Kasumi-1 (cell line): ENCODE measurements at places on chromosomes 12 and 14.

DNA sequence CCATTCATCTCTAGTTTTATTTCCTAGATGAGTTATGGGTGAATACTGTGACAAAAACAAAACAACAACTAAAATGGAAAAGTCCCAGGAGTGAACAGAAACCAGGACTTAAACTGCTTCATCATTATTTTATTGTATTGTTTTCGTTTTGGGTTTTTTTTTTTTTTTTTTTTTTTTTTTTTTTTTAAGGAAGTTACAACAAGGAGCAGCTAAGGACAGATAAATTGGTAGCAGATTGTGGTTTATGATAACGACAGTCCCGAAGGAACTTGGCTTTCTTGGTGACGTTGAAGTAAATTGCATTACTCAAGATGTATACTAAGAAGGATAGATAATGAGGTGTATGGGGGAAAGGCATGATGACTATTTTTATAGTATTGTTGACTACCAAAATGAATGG is 866.3 kb downstream of the NRXN3 start:
- DNase-seq = peak; percentile 67

GRCh38 chr12:58174316-58174715 is 232.9 kb downstream of the ATP23 start:
- no peak for DNase-seq

GRCh38 chr12:108939594-108939993 is 59.7 kb downstream of the DAO start:
- DNase-seq = peak; percentile 40

GRCh38 chr12:1322821-1323220 is 271.6 kb downstream of the FBXL14 start:
- no peak for DNase-seq

DNA sequence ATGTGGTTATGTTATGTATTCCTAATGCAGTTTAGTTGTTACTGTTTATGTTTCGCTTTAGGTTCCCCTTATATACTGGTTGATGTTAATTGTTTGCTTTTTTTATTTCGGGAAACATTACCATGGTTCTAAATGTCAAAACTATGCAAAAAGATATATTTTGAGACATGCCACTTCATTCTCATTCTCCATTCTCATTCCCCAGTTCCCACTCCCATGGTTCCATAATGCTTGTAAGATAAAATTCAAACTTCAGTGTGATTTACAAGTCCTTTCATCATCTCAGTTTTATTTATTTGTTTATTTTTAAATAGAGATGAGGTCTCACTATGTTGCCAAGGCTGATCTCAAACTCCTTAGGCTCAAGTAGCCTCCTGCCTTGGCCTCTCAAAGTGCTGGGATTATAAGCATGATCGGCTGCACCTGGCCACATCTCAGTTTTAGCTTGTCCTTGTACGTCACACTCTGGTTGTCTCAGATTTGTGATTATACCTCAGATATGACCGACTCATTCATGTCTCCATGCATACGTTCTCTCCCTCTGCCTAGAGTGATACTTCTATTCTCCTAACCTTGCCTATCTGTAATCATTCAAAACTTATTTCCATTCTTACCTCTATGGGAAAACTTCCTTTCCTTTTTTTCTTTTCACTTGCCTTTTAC is 407.8 kb upstream of the RGS6 start:
- DNase-seq = no peak

DNA sequence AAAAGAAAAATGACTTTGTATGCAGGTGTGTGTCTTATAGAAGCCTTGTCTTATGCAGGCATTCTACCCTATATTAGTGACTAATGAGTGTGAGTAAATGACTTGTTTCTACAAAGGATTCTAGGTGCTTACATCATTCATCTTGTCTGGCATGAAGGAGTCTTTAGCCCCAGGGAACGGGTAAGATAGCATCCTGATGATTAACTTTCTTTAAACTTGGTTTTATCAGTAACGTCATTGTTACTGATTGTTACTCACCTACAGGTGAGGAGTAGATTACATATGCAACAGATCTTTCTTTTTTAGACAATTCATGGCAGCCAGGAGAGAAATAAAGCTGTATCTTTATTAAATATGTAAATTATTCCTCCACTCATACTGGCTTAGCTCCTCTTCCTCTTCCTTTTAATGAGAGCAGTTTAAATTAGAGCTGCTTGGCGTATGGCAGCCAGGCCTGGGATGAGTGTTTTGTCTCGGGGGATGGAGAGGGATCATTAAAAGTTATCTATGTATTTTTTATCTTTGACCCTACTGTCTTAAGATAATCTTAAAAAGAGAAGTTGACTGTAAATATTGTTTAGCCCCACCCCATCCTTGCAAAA is 57.2 kb upstream of the ATP2A2 start:
- no peak for DNase-seq

DNA sequence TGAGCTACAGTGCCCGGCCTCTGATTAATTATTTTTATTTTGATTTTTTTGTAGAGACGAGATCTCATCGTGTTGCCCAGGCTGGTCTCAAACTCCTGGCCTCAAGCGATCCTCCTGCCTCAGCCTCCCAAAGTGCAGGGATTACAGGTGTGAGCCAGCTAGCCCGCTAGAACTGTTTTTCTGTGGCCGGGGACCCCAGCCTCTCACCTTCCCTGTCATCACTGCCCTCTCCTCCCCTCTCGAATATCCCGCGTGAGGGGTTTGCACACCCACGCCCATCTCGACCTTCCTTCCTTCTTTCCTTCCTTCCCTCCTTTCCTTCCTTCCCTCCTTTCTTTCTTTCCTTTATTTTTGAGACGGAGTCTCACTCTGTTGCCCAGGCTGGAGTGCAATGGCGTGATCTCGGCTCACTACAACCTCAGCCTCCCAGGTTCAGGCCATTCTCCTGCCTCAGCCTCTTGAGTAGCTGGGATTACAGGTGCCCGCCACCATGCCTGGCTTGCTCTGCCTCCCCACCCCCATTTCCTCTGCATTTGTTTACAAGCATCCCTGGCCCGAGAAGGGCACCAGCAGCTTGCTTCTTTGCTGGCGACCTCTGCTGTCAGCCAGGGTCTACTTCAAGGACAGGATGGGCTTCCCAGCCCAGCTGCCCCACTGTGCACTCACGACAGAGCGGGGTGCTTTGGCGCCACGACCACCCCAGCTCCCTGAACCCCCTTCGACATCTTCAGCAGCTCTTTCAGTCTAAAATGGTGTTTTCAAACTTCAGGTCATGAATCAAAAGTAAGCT is 4.3 kb upstream of the TRAF3 start:
- peak; percentile 18 for DNase-seq

DNA sequence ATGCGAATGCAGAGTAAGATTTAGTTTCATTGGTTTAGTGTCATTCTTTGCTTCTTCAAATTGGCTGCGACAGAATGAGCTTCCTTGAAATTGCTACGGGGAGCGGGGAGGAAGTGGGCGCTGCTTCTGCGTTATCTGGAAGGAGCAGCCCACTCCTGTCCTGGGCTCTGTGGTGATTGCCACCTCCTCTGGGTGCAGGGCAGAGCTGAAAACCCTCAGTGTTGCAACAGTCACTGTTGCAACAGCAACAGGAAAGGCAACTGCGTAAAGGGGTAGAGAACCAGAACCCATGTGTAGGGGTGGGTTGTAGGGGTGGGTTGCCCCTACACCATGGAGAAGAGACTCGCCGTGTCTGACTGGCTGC is 57.7 kb downstream of the MAX start:
- peak; percentile 92 for DNase-seq

GRCh38 chr12:118358612-118359540 is 13.8 kb downstream of the TAOK3 start:
- DNase-seq = peak; percentile 78

- no peak for DNase-seq
These were observed 119.2 kb downstream of the AACS start for GRCh38 chr12:125184213-125184967.

DNA sequence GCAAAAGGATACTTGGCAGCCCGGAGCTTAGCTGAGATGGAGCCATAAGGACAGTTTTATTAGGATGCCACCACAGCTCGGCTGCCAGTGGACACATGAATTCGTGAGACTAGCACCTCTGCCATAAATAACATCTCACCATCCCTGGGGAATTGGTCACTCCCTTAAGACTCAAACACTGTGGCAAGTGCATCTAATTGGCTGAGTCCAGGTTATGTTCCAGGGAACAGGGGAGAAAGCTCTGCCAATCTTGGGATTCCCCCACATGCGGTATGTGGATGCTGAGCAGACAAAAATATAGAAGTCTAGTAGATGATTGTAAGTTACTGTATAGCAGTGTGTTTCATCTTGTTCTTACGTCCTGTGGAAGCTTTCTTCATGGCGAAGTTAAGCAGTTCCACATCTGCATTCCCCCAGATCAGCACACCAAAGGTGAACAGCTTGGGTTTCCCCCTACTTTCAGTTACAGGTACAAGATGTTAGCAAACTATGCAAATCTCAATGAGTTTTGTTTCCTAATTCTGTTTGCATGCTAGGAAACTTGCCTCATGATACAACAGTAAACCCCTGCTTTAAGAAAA is 131.1 kb downstream of the ETV6 start:
- no peak for DNase-seq

GRCh38 chr12:122459211-122459610 is 36.7 kb upstream of the CLIP1 start:
- DNase-seq = no peak

GRCh38 chr12:112590281-112590680 is 171.5 kb downstream of the PTPN11 start:
- DNase-seq = no peak

DNA sequence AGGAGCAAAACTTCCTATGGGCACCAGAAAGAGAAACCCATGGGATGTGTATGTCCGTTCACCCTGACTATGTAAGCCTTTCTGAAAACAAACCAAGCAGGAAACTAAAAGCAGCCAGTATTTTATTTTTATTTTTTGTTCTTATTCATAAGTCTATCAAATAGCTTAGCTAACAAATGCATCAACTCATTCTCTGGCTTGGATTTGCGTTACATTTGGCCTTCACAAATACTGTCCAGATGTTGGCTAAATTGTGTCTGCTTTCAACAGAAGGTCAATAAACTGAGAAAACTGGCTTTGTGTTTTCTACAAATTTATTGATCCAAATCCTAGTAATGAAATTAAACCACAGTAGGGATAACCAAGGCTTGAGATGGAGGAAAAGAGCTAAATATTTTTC is 379.0 kb downstream of the NOVA1 start:
- DNase-seq = no peak

- DNase-seq = no peak
These were observed 25.4 kb upstream of the PLEKHD1 start for GRCh38 chr14:69459122-69459521.

DNA sequence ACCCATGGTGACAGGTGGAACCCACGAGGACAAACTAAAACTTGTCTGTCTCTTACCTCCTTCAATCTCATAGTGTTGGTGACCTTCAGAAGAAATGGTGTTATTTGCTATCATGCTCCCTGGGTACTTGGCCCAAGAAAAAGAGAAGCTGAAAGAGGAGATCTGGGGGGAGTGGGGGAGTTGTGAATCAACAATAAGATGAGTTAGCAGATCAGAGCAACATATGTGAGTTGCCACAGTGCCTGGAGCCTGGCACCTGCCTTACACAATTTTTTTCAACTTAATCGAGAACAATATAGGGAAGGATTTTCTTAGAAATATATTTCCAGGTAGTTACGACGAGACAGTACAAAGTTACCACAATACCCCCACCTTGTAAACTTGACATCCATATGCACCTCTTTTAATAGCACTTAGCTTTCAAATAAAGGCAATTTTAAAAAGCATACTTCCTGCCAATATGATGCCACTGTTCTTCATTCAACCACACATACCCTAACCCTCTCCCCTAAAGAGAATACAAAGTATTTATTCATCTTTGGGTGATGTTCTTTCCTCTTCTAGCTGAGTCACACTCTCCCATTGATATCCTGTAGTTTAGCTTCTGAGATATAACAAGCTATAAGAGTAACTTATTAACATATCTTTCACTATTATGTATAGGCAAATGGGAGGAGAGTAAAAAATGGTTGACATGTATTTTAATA is 424.1 kb upstream of the OR4E1 start:
- no peak for DNase-seq

DNA sequence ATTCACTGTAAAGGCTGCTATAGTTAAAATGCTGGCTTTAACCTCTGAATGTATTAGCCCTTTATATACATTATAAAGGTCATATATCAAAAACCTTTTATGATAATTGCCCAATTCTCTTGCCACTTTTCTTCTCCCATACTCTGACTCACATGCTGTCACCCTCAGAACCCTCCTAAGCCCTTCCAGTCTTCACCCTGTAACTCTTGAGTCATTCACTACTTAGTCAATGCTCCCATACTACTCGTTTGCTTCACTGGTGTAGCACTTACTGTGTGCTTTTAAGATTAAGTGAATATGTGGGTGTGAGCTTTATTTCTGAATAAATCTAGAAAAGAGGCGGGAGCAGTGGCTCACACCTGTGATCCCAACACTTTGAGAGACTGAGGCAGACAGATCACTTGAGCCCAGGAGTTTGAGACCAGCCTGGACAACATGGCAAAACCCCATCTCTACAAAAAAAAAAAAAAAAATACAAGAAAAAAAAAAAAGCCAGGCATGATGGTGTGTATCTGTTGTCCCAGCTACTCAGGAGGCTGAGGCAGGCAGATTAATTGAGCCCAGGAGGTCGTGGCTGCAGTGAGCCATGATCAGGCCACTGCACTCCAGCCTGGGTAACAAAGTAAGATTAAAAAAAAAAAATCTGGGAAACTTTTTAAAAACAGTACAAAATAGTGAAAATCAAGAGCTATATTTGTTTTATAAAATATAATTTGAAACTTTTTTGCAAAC is 37.6 kb downstream of the SPATA7 start:
- no peak for DNase-seq

DNA sequence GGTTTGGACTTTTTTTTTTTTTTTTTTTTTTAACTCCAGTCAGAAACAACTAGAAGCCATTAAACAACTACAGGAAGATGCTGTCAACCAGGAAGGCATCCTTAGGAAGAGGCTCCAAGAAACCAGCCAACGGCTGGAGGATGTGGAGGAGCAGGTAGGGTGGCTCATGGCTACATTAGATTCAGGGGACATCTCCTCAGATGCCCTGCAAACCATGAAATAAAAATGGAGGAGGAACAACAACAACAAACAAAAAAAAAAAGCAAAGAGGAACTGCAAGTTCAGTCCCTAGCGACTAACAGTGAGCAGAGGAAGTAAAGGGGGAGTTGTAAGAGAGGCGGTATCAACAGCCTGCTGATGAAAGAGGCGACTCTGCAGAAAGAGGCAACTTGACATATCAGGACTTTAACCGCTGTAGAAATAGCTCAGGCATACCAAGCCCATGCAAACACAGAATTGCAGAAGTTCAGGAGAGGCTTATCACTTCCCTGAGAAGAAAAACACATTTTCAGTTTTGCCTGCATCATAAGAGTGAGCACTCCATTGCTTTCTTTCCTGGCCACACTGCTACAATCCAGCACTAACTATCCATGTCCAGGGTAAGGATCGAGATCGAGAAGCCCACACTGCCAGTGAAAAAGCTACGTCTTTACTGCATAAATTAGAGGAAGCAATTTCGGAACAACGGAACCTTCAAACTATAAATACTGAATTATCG is 103.5 kb upstream of the BCAT1 start:
- DNase-seq = peak; percentile 96

- DNase-seq = no peak
These were observed 25.8 kb upstream of the CLEC4E start for GRCh38 chr12:8566525-8566924.
